Stimulated activated CD8-positive, alpha-beta memory T cell treated with anti-CD3 and anti-CD28 coated beads, Interleukin-7, amount 100 ng/mL, for 4 hours (primary cell): ENCODE measurements at places on chromosomes 7 and 10.

- DNase-seq: no peak
Observed at GRCh38 chr10:78849731-78850130, 219.0 kb upstream of the ZMIZ1 start.

GRCh38 chr10:75395932-75396630 is 5.5 kb downstream of the ZNF503 start:
- no peak for DNase-seq

DNA sequence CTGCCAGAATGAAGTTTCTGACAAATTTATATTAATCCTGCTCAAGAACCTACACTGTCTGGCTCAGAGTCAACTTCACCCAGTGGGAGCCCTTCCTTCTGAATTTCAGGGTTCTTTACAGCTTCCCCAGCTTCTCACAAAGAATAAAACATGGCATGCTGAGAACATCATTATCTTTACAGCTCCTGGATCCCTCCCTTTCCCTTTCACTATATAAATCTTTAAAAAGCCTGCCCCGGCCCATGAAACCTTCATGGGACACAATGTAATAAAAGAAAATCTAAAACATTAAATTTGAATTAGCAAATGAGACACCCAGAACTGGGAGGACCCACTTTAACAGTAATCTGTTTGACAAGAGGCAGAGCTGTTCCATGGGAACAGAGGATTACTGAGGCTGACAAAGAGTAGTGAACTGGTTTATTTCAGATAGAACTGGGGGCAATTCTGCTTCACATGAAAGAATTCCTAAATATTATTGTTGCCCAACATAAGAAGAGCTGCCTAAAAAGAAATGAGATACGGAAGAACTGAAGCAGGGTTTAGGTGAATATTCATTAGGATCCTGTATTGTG is 222.8 kb downstream of the THSD7A start:
- DNase-seq: no peak

DNA sequence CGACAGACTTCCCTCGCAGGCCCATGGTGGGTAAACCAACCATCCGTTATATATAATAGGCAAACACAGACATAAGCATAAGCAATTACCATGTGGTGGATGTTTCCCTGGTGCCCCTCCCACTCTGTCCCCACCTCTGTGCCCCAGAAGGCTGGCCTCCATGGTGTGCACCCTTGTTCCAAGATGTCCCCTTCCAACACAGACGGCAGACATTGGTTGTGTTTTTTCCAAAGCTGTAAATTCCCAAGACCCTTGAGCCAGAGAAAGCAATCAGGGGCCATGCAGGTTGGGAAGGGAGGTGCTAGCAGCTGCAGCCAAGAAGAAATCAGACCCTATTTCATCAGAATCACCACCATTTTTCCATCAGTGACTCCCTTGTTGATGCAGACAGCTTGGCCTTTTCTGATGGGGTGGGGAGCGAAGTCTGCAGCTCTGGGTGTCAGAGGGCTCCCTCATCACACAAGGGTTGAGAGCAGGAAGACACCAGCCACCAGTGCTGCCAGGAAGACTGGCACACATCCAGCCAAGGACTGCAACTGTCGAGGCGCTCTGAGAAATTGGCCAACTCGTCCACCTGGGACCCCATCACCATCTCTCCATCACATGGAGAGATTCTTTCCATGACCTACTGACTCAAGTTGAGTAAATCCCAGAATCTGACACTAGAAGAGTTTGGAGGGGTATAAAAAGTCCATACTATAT is 86.8 kb upstream of the CHST15 start:
- no peak for DNase-seq

DNA sequence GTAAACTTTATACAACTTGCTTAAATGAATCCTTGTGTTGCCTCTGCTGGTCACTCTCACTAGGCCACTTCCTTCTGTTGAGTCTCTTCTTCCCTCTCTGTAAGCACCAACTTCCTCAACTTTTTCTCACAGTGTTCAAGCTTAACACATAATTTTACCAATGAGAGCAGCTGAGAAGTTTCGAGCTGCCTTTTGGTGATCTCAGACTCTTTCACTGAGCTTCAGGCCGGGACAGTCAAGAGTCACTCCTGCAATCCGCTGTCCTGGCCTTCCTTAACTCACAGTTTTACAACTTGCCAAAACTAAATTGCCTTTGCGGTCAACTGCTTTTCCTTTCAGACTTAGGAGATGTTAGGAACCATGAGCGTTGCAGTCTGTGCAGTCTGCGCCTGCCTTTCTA is 47.4 kb downstream of the PRPF18 start:
- DNase-seq: no peak

DNA sequence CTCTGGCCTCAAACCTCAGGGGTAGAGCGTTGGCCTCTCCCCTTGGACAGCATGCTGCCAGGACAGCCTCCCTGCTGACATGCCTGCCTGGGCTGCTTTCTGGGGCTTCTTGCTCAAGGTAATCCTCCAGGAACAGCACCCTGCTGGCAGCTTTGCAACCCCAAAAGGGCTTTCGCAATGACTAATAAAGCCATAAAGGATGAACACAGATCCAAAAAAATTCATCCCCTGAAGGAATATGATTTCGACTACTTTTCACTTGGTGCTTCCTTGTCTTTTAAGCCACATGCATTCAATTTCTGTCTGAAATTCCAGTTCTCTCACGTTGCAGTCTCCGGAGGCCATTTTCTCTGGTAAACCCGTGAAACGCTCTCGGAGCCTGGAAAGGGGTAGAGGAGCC is 15.1 kb upstream of the SH3PXD2A start:
- DNase-seq: no peak

DNA sequence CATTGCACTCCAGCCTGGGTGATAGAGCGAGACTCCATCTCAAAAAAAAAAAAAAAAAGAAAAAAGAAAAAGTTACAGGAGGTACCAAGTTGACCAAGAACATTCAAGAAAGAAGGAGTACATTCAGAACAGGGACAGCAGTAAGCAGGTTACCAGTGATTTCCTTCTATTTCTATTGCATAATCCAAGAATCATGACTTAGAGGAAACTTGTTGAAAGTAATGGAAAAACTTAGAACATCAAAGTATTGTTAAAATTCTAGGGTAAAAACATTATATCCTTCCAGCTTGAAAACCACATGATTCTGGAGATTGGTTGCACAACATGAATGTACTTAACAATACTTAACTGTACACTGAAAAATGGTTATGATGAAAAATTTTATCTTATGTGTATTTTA is 25.2 kb downstream of the RAPGEF5 start:
- no peak for DNase-seq
